ENCODE measurements at places on chromosomes 4 and X.

DNA sequence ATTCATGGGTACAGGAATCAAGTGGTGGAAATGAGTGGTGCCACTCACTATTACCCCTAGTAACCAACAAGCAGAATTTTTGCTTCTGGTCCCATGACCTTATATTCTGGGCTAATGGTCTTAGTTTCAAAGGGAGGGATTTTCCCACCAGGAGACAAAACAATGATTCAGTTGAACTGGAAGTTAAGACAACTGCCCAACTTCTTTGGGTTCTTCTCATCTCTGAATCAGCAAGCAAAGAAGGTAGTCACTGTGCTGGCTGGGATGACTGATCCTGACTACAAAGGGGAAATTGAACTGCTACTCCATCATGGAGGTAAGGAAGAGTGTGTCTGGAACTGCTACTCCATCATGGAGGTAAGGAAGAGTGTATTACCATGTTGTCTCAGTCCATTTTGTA, 87.2 kb downstream of the IL13RA2 start:
- no peak for DNase-seq

GRCh38 chr4:40842725-40843423, 93.1 kb downstream of the NSUN7 start:
- no peak for DNase-seq

GRCh38 chr4:184250795-184251669, 33.4 kb upstream of the ENPP6 start:
- DNase-seq = peak; percentile 39

GRCh38 chr4:74764119-74764518, 30.2 kb downstream of the BTC start:
- no peak for DNase-seq

DNA sequence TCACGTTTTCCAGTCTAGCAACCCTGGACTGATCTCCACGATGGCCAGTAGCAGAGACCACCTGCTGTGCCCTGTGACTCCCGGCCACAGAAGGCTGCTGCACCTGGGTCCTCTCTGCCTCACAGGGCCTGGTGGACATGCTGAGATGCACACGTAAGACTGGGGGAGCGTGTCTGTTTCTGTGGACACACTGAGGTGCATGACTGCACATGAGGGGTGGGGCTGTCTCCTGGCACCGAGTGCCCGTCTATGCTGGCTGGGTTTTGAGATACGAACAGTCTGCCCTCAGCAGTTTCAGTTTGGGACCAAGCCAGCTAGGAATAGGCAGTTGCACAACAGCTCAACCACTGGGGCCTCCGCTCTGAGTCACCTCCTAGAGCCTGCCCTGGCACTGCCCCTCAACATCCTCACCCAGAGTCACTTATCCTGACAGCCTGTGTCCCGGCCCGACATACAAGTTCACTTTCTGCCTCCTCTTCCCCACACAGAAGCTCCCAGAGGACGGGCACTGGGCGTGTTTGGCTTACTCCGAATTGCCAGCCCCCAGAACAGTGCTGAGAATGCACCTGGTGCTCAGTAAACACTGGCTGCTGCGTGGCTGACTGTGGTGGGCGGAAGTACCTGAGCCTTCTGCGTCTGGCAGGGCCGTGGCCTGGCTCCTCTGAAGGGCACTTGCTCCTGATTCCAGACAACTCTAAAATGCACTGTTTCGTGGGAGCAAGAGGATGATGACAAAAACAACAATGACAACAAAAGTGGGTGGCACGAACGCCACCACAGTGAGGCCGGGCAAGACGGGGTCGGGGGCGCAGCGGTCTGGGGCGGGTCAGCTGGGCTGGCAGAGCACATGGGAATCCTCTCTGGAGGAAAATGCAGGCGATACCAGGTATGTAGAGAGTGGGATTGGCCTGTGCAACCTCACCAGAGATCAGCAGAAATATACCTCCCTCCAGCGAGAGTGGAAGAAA, 30.9 kb downstream of the RNF212 start:
- DNase-seq = peak; percentile 23

DNA sequence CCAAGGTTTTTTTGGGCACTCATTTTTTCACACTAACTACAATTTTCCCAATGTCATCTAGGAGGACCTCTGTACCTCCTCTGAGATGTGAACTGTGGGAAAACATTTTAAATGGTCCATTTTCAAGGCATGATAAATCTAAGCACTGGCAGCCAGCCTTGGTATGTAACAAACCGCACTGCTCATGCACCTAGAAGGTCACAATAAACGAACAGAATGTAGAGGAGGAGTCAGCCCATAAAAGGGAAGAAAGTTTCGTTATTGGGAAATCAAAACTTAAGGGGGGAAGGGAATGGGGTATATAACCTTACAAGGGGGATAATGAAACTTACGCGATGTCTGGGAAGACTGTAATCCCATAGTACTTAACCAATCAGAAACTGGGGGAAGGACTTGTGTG, 16.4 kb downstream of the COX18 start:
- DNase-seq = no peak

GRCh38 chr4:185502386-185502785, 30.9 kb upstream of the CCDC110 start:
- DNase-seq = no peak

- no peak for DNase-seq
These were observed 2320.1 kb downstream of the ARAP2 start for GRCh38 chr4:33924239-33924638.

DNA sequence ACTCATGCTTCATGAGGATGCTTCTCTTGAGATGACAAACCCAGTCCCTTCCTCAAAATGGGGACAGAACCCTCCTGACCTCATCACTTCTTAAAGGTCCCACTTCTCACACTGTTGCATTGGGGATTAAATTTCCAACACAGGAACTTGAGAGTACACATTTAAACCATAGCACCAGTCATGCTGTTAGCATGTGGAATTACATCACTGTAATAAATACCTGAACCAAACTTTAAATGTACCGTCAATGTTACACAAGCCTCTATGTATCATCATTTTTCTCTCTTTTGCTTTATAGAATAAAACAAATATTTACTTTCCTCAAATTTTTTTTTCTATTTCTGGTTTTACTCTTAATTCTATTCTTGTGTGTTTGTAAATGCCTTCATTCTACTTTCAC, 448.2 kb downstream of the CCSER1 start:
- no peak for DNase-seq

DNA sequence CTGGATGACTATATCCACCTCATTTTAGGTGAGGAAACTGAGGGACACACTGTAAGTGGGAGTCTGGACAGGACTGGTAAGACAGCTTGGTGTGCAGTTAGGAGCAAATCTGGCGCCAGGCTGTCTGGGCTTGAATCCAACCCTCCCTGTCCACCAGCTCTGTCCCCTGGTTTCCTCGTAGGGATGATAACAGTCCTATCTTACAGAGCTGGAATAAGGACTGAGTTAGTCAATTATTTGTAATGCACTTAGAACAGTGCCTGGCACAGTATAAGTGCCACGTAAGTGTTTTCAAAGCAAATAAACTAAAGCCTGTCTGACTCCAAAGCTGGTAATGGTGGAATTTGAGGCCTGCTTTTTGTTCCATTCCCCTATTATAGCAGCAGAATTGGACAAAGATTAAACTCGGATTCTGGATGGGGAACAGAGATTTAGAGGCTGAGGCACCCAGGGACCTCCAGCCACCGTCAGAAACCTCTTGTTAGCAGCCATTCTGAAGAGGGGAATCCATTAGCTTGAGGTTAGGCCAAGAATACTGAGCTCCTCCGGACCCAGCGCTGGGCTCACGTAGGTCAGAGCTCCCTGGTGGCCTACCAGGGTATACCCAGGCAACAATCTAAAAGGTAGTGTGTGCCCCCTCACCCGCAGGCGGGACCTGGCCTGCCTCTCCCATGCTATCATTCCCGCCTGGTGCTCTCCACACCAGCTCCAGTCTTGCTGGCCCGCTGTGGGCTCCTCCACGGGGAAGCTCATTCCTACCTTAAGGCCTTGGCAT, 102.1 kb downstream of the UCHL1 start:
- no peak for DNase-seq

DNA sequence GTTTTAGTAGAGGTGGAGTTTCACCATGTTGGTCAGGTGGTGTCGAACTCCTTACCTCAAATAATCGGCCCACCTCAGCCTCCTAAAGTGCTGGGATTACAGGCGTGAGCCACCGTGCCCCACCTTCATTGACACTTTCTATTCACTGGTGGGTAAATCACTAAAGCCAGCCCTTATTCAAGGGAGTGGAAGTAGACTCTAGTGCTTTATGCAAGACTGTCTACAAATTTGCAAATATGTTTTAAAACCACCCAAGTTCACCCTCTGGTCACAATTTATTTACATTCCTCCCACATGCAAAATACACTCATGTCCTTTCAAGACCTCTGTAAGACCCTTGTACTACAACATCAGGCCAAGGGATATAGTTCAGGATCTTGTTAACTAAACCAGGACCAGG, 45.0 kb downstream of the SLC34A2 start:
- no peak for DNase-seq

GRCh38 chrX:21155916-21156315, 218.3 kb upstream of the CNKSR2 start:
- DNase-seq = no peak

DNA sequence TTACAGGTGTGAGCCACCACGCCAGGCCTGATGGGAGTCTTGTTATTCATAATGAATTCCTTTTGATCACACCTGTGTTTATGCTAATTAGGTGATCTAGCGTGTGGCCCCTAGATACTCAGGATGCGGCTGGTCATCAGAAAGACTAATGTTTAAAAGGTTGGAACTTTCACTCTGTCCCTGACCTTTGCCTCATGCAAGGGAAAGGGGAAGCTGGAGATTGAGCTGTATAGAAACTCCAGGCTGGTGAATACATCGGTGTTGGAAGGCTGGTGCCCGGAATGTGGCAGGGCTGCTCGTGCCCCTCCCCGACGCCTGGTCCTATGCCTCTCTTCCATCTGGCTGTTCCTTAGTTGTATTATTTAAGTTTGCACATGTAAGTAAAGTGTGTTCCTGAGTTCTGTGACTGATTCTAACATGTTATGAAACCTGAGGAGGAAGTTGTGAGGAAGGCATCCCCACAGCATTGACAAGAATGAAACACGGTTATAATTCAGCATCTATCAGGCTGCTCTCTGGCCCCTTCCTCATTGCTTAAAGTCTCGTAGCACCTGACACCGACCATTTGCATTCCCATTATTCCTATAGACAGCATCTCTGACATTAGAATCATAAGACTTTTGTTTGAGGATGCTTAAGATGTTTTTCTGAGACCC, 28.9 kb downstream of the CASP3 start:
- no peak for DNase-seq

GRCh38 chrX:120262859-120263708, 12.5 kb downstream of the ZBTB33 start:
- no peak for DNase-seq

DNA sequence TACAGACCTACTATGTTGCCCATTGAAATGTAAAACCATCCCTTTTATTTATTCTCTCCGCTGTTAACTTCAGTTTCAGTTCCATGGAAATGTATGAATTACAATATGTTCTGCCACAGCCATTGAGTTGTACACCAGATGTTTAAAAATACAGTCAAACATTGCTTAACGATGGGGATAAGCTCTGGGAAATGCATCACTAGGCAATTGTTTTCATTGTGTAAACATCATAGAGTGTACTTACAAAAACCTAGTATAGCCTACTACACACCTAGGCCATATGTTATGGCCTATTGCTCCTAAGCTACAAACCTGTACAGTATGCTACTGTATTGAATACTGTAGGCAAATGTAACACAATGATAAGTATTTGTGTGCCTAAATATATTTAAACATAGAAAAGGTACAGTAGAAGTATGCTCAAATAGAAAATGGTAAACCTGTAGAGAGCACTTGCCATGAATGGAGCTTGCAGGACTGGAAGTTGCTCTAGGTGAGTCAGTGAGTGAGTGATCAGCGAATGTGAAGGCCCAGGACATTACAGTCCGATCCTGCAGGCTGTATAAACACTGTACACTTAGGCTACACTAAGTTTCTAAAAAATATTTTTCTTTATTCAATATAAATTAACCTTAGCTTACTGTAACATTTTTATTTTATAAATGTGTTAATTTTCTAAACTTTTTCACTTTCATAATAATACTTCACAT, 2.7 kb upstream of the PF4V1 start:
- no peak for DNase-seq

DNA sequence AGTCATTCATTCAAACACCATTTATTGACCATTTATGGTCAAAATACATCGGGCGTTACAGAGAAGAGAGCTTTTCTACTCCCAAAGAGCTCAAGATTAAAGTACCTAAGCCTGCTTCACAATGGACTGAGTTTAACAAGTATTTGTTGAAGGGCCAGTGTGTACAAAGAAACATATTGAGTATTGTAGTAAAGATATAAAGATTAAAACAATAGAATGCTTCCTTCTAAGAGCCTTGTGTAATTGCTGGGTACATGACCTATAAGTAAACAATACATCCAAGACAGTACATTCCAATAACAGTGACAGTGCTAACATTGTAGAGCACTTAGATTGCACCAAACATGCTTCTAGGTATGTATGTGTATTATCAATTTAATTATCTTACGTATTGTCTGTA, 695.5 kb downstream of the PCDH7 start:
- no peak for DNase-seq

DNA sequence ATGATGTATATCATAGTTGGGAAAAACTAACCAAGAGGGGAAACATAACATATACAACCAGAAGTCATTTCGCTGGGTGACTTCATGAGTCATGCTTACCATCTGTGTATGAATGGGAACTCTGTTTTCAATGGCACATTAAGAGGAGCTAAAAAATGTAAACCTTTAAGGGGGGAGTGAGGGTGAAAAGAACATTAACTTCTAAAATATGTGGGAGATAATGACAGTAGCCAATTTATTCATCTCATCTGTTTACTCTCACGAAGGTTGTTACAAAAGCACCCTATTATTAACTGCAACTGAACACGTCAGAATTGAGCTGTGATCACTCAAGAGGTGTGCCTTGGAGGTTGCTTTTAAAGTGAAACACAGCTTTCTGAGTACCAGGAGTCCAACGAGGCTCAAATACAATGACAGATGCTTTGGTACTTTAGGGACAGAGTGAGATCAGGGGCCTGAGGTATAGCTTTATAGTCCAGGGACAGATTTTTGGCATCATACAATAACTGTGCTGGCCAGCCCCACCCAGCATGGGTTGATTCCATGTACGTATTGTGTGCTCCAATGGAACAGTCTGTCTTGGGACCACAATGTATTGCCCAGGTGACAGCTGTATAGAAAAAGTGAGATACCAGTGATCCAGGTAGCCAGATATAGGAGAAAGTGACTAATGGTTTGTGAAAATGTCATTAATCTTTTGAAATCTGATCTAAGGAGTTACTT, 107.3 kb downstream of the AMMECR1 start:
- peak; percentile 9 for DNase-seq

- no peak for DNase-seq
These were observed 8.1 kb downstream of the CLCN4 start for GRCh38 chrX:10164879-10165278.

DNA sequence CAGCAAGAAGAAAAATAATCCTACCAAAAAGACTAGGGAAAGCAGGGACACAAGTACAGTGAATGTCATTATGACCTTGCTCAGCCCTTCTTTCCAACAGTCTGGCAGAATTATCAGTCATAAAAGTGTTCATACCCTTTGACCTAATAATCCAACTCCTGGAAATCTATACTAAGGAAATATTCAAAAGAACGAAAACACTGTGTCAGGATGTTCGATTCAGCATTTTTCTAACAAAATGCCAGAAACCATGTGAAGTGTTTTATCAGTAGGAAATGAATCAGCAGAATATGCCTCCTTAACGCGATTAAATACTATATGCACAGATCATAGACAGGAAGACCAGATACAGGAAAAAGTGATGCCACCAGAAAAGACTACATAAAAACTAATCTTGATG, 16.2 kb upstream of the S100G start:
- no peak for DNase-seq

GRCh38 chrX:18755651-18756050, 48.2 kb downstream of the PPEF1 start:
- DNase-seq = no peak

GRCh38 chr4:158810487-158811215, 41.8 kb downstream of the FNIP2 start:
- no peak for DNase-seq
